ENCODE measurements at places on chromosomes 4 and X.

GRCh38 chr4:71293705-71294104, 45.1 kb upstream of the SLC4A4 start:
- DNase-seq: no peak

GRCh38 chr4:14908635-14909034, 93.6 kb upstream of the CPEB2 start:
- no peak for DNase-seq

GRCh38 chr4:81424816-81425755, 46.6 kb downstream of the RASGEF1B start:
- no peak for DNase-seq

DNA sequence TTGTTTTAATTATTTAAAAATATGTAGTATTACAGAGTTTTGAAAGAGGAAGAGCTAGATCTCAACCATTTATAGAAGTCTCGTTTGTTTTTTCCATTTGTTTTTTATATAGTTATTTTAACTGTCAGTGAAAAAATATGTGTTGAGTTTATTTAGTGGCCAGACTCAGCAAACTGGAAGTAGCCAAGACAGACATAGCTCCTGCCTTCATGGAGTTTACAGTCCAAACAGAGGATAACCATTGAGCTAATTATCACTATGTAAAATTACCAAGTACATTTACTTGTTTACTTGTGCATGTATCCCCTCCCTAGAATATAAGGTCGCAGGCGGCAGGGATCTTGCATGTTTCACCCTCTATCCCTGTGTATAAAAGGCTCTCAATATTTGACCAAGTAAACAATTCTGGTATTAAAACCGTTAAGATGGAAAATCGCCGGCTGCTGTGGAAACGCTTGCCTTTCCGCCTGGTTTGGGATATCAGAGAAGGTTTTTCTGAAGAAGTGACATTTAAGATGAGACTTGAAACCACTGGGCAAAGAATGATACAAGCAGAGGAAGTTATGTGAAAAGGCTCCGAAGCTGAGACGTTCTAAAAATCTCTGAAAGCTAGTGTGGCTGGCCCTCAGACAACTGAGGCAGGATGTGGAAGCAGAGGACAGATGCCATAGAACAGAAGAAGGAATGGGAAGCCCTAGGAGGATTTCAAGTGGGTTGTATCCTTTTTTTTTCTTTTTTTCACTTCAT, 1.3 kb upstream of the CCNI start:
- no peak for DNase-seq

DNA sequence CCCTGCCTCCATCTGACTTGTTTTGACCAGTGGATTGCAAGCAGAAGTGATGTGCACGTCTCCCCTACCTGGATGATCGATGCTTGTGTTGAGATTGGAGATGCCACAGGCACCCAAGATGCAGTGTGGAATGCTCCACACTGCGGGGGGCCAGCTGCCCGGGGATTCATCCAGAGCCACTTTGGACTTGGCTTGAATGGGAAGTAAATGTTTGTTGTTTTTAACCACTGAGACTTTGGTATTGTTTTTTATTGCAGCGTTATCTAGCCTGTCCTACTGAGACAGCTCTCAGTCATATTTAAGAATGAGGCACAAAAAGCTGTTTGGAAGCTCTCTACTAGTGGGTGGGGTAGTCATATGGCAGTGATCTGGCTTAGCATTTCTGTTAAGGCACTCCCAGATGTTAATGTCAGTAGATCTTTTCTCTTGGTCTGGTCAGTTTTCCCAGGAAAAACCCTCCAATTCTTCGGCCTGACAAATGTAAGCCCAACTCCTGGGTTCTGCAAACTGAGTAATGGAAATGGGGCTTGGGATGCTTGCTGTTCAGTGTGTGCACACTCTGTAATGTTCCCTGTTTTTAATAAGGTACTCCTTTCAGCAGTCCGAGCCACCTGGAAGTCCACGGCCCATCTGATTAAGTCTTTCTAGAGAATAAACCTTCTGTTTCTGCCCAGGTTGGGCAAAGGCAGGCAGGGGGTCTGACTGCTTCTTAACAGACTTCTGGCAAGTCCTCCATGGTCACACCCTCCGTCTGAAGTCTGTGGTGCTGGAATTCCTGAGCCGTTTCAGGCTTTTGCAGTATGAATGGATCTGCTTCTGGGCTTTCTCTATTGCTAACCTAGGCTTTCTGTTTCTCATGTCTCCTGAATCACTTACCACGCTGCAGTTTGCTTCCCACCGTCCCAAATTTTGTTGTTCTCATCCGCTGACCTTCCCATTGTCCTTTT, 74.8 kb downstream of the WWC2 start:
- no peak for DNase-seq

DNA sequence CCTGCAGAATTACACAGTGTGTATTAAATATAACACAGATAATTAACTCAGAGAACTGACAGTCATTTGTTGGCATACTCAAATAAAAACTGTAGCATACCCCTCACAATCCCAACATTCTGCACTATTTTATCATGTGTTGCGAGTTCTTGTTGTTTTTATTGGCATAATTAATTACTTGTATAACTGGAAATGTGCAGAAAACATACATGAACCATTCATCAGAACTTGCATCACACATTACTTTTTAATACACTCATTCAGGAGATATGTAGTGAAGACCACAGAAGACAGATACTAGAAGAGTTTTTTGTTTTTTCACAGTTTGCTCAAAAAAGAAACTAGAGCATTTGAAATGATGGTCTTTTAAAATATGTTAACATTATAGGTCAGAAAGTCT, 74.6 kb upstream of the NEIL3 start:
- DNase-seq: no peak

DNA sequence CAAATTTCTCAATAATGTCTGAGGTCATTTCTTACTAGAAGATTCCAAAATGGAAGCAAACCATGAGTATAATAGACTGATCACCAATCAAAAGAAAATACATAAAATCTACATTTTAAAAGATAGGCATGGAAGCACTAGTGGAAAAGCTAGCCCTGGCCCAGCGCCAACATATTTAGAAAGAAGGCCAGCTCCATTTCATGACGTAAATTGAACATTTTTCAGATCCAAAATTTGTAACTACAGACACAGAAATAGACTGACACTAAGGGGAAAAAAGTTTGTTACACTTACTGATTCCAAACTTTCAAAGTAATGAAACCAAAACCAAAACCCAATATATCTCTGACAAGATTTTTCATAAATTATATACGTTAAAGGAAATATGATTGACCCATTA, 117.7 kb downstream of the ADAMTS3 start:
- no peak for DNase-seq

All from vagina (tissue), 2 donors.